Fibroblast of skin of right quadriceps (primary cell): ENCODE measurements at places on chromosomes 7 and 10.
A peak's percentile ranks its signal among the peaks of the same experiment; 100 is the strongest.

DNA sequence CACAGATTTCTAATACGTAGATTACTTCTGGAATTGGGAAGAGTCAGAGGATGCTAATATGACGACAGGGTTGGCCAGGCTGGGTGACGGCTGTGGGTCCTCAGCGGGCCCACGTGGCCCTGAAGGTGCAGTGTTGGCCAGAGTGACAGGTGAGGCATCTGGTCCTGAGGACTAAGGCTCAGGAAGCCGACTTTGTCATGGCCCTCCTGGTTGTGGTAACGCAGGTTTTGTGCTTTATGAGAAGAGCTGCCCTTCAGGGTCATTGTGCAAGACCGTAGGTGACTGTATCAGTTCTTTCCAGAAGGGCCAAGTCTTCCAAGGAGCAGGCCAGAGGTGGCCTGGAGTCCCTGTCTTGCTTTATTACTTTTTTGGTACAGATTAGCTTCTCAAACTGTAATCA lies 2.5 kb downstream of the EIF3B start:
- no peak for DNase-seq

GRCh38 chr10:84537447-84537931 lies 209.1 kb downstream of the CCSER2 start:
- peak; percentile 53 for DNase-seq

DNA sequence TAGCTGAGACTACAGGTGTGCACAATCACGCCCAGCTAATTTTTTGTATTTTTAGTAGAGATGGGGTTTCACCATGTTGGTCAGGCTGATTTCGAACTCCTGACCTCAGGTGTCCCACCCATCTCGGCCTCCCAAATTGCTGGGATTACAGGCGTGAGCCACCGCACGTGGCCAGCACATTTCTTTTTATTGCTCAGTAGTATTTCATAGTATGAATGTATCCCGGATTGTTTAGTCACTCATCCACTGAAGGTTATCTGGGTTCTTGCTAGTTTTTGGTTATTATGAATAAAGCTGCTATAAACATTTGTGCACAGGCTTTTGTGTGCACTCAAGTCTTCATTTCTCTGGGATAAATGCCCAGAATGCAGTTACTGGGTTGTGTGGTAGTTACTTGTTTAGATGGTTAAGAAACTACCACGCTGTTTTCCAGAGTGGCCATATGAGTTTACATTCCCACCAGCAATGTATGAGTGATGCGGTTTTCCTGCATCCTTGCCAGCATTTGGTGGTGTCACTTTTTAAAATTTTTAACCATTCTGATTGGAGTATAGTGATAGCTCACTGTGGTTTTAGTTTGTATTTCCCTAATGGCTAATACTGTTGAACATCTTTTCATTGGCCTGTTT lies 275.8 kb upstream of the LYZL1 start:
- no peak for DNase-seq

DNA sequence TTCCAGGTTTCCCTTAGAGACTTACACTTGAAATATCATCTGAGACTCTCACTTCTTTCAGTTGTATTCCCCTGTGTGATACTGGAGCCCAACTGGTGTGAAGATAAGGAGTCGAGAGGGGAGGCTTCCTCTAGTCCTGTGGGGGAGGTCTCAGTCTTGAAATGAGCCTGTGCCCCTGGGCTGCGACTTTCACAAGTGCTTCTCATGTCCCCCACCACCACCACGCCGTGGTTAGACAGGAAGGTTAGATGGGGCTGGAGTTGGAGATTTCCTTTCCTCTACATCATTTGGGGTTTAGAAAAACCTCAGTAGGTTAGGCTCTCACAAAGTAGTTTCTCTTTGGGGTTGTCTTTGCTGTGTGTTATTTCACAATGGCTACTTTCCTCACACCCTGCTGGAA lies 25.6 kb upstream of the MKX start:
- DNase-seq = no peak

DNA sequence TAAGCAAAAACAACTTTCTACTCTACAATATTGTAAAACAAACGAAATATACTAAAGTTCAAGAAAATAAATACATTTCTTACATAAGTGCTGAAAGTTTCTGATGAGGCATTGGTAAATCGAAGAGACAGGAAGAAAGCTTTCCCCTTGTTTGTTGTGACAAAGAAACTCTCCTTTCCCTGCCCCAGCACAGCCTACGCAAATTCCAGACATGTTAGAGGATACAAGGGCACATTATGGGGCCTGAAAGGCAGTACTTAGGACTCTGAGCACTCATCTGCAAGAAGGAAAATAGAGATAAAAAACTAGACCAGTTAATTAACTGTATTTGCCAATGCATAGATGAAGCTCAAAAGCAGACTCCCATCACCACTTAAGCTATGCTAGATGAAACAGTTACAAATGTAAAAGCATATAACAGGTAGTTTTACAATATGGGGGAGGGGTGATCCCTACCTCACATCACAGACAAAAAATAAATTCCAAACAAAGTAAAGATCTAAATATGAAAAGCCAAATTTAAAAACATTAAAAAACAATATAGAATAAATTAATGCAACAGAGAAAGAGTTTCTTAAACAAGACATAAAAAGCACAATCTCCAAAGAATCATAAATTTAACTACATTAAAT lies 21.8 kb downstream of the ARHGAP19 start:
- DNase-seq = peak; percentile 8

- DNase-seq = peak; percentile 16
Observed at GRCh38 chr10:4981722-4982471, 18.7 kb downstream of the AKR1C1 start.

GRCh38 chr7:102840404-102840803 lies 72.4 kb upstream of the LRRC17 start:
- no peak for DNase-seq

DNA sequence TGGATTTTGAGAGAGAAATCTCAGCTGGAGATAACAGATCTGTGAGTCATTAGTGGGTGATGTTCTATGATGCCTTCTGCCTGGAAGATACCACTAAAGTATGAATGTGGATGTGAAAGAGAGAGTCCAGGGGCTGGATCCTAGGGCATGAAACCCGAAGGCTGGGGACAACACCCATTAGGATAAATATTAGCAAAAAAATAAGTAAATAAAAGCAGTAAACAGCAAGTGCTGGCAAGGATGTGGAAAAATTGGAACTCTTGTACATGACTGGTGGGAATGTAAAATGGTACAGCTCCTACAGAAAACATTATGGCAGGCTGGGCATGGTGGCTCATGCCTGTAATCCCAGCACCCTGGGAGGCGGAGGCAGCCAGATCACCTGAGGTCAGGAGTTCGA lies 16.6 kb upstream of the MGMT start:
- no peak for DNase-seq

GRCh38 chr7:45112648-45113047 lies 1.2 kb upstream of the TBRG4 start:
- no peak for DNase-seq

DNA sequence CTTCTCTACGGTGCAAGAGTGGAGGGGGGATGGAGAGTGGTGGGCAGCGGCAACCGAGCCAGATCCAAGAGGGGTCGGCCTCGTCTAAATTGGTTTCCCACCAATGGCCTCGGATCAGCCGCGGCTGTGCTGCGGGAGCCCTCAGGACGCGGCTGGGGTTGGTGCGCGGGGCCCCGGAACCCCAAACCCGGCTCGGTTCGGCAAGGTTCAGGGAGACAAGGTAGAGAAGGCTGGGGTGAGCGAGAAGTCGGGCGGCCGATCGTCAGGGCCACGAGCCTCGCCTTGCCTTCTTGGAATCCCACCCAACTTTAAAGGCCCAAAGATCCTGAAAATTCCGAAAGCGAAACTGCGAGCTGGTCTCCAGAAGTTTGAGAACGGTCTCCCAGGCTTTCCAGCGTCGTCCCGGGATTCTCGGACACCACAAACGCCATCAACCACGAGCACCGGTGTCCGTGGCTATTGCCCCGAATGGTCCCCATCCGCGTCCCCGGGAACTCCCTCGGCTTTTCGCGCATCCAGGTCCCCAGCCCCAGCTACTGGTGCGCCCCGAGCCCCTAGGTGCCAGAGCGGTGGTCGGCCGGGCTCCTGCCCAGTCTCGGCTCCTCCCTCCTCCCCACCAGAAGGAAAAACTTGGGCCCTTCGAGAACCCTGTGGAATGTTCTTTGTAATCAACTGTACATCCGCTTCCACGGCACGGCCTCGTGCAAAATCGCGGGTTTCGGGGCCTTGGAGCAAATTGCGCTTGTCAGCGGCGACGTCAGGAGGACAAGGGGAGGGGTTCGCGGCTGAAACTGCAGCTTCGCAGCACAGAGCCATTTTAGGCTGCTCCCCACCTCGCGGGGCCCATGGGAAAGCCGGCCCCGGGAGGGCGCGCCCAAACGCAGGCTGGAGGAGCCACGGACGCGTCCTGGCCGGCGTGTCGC lies 3.2 kb downstream of the SFMBT2 start:
- DNase-seq = no peak

DNA sequence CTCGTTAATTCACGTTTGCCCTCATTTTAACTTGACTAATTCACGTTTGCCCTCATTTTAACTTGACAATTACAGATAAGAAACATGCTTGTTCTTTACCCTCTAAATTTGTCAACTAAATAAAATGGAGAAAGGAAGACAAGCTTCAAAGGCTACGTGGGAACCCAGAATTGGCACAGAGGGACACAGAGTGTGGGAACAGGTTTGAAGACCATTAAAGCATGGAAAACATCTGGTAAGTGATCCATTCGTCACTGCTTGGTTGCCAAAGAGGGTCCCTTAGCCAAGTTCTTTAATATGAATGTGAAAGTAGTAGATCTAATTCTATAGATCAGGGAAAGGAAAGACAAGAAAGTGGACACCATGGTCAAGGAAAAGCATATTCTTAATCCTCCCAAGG lies 57.2 kb downstream of the ITIH5 start:
- no peak for DNase-seq

DNA sequence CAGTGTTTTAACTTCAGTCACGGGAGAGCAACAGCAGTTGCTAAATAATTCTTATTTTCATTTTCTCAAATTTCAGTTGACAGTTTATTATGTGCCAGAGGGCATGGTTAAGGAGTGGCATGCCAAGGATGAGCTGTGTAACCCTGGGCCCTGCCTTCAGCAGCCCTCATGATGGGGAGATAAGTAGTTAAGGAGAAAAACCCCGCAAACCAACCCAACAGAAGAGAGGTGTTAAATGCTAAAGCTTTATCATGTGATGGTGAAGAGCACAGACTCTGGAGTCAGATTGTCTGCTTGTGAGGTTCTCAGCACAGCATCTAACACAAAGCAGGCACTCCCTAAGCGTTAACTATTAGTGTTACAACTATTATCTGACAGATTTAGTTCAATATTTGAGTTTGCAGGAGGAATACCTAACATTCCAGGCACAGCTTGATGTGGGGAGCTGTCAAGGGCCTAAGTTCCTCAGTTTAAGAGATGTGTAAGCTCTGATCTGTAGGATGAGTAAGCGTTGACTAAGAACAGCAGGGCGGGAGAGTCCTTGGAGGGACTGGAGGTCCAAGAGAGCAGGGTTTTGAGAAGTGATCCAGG lies 29.6 kb downstream of the STAM start:
- DNase-seq = peak; percentile 97

DNA sequence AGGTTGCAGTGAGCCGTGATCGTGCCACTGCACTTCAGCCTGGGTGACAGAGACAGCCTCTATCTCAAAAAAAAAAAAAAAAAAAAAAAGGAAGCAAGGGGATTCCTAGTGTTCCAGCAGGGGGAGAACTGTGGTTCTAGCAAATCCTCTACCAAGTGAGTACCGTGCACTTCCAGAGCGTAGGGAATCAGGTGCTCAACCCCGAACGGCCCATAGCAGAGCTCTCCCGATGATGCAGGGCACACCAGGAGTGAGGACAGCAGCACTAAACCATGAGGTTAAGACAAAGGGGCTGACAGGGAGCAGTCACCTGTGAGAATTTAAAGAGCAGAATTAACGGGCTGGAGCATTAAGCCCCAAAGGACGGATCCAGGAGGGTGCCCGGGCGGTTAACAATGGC lies 173.6 kb downstream of the PTPRN2 start:
- no peak for DNase-seq

DNA sequence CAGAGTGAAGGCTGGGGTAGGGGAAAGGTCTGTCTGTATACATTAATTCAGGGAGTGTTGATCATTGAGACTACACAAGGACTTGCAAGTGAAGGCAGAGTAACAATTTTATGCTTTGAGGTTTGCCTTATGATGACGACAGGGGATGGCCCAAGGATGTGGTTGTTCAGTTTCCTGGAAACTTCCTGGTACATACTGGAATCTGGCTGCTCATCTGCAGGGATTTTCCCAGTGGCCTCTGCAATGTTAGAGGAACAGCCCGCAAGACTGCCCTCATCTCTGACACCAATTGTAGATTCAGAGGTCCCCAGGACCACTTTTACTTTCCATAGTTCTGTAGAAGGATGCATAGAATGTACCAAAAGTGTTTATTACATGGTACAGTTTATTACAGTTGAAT lies 189.6 kb downstream of the TMEM178B start:
- no peak for DNase-seq

GRCh38 chr7:116798232-116798631 lies 64.2 kb upstream of the CAPZA2 start:
- no peak for DNase-seq

DNA sequence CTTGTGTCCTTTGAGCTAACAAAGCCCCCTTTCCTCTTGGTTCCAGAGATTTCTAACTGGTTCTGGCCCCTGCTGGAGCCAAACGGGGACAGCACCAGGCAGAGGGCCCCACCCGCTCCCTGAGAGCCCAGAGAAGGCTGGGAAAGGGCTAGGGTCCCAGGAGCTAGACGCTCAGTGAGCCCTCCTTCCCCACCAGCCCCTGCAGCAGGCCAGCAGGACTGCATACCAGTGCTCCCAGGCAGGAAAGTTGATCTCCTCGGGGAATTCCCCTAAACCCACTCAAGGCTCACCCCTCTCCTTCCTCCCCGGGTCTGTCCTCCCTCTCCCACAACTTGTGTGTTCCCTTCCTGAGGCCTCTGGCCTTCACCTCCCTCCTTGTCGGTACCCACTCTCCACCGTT lies 47.7 kb downstream of the PAX2 start:
- DNase-seq = no peak

DNA sequence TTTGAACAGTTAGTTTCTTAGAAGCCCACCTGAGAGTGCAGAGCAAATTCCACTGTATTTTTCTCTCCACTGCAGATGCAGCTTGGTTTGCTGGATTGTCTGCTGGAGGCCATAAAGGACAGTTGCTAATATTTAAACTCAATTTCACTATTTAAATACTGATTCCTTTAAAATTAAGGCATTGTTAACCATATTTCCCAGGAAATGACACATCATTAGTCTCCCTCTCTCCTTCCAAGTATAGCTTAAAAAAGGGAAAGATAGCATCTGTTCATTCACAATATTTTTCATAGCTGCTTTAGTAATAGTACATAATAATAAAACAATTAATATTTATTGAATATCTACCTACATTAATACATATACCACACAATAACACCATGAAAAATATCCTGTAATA lies 252.9 kb downstream of the HGF start:
- DNase-seq = no peak

- no peak for DNase-seq
Observed at GRCh38 chr7:311131-311680, 21.2 kb downstream of the FOXL3 start.

- DNase-seq = no peak
Observed at GRCh38 chr10:80100861-80101695, 22.6 kb downstream of the TMEM254 start.
